EL (cell line): ENCODE measurements at places on chromosomes 5 and 9.
A peak's percentile ranks its signal among the peaks of the same experiment; 100 is the strongest.

DNA sequence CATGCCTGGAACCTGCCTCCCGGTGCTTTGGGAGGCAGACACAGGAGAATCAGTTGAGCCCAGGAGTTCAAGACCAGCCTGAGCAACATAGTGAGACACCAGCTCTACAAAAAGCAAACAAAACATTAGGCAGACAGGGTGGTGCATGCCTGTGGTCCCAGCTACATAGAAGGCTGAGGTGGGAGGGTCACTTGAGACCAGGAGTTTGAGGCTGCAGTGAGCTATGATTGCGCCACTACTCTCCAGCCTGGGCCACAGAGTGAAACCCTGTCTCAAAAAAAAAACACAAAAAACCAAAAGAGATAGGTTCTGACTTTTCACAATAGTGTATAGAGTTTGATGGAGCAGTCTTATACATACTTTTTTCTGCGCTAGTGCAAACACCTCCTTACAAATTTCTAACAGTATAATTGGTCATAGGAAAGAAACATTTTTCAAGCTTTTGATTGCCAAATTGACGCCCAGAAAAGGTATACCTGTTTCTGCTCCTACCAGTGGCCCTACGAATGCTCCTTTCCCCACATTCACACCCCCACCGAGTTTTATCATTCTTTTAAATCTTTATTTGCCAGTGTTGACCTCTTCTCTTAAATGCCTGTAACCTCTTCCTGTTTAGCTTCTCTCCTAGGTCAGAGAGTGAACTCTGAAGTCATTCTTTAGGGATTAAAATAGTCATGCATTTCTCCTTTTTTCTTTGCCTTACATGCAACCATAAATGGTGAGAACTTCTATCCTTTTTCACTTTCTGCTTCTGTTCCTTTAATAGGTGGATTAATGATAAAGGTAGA, 7.5 kb downstream of the DOCK8 start:
- DNase-seq: no peak

GRCh38 chr5:27727254-27727653, 688.9 kb upstream of the CDH9 start:
- no peak for DNase-seq

- DNase-seq: no peak
Measured at GRCh38 chr9:27861887-27862286, 288.6 kb upstream of the C9orf72 start.

DNA sequence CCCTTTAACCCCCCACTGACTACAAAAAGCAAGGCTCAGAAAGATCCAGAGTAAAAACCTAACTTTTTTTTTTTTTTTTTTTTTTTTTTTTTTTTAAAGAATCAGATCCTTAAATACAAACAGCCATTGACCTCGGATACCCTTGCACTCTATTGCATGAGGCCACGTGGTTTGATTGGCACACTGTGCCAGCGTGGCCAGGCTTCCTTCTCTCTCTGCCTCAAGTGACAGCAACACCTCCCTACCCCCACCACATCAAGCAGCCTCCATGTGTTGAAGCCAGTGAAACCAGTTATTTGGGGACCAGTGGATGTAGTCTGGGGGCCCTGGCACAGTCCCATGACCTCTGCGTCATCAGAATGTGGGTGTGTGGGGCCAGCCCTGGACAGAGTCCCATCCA, 71.4 kb downstream of the OTULIN start:
- DNase-seq: no peak

- no peak for DNase-seq
Measured at GRCh38 chr5:108523360-108523759, 141.5 kb upstream of the FBXL17 start.

- no peak for DNase-seq
Measured at GRCh38 chr9:136081113-136081825, 13.8 kb downstream of the NACC2 start.

DNA sequence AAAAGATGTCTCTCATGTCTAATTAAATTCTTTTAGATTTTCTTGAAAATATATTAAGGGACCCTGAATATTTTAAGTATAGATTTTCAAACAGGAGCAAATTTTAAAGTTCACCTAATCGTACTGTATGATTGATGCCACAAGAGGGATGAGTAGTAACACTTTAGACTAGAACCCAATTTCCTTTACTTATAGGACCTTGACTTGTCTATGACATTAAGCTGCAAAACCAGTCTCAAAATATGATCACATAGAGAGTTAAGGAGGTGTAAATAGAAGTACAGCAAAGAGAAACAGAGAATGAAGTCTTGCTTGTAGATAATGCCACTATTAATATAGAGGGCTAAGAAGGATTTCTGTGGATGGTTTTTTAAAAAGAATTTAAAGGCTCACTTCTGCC, 312.9 kb upstream of the PRR16 start:
- no peak for DNase-seq

DNA sequence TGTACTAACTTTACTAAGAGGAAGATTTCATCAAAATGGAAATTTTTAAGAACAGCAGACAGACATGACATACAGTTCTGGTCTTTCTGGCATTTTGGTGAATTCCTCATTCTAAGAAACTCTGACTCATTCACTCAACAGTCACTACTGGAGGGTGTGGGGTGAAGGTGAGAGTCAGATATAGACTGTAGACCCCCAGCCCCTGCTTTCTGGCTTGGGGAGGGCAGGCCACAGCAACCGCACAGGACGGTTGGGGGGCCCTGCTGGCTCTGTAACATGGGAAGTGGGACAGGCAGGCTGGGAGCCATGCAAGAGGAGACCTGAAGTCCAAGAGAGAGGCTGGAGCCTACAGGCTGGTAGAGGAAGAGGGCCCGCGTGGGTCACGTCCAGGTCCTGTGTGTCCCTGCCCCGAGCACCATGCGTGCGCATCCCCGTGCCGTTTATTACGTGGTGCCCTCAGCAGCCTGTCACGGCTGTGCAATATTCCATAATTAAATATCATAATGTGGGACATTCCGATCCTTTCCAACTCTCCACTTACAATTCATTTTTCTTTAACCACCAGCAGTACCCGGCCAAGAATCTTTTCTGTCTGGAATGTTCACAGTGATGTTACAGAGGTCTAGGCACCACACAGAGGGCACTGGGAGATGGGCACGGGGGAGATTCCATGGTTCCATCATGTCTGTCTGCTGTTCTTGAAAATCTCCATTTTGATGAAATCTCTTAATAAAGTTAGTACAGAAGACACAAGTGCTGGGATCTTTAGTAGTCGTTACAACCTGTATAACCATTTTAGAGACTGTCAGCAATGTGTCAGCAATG, 75.5 kb downstream of the SEMA4D start:
- peak; percentile 66 for DNase-seq

DNA sequence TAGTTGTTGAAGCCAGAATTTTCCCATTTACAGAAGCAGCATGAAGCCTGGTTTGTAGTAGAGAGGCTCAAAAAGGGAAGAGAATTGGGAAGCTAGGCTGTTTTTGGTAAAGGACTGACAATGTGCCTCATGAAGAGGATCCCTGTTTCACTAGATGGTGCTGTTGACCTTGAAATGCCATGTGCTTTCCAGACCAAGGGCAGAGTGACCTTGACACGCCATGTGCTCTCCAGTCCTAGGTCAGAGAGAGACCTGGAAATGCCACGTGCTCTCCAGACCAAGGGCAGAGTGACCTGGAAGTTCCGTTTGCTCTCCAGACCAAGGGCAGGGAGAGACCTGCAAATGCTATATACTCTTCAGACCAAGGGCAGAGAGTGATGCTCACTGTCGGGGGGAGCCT, 32.0 kb downstream of the UNC13B start:
- no peak for DNase-seq

DNA sequence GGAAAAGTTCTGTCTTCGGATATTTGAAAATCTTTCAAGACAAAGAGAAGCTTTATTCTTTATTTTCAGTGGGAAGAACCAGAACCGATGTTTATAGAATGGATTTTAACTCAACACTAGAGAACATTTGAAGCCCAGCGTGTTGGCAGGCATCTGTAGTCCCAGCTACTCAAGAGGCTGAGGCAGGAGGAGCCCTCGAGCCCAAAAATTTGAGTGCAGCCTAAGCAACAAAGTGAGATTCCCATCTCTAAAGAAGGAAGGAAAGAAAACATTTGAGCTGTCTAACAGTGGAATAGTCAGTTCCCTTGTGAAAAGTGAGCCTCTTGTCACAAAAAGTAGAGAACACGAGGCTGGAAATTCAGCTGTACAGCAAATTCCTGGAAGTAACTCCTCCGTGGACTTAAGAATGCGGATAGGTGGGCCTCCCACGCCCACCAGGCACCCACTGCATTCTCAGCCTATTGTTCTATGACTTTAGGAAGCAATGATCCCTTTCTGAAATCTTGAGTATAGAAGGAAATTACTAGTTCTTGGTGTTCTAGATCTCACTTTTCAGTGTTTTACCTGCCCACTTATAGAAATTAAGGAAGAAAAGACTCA, 2.3 kb upstream of the PTPDC1 start:
- DNase-seq: no peak

DNA sequence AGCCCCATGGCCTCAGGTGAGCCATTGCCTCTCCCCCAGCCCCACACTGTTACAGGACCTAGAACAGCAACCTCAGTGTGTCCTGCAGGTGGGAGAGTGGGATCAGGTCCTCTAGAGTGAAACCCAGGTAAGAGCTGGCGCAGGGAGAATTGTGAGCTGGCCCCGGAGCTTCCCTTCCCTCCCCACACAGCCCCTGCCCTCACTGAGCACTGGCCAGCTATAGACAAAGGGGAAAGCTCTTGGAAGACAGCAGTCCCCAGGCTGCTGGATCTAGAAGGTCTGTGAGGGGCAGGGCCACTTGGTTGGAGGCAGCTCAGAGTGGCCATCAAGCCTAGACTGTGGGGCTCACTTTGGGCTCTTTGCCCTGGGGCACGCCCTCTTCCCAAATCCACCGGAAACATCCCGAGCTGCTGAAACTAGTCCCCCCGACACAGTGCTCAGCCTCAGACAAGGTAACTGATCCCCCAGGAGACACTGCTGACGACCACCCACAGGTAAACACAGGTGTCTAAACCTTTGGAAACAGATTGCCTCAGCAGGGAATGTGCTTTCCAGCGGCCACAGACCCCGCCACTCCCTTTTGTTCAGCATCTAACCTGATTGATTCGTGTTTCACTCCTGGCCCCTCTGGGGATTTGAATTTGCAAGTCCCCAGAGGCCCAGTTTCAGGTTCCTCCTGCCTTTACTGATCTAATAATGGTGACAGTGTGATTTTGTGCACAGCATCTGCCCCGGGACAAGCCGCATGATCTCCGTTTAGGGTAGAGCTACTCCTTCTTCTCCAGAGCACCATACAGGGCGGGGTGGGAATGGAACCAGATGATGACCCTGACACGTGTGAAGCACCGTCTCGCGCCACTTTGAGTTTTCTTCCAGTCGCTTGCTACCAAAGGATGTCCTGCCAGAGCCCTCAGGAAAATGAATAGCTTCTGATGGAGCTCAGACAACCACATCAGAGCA, 42.2 kb upstream of the ADAMTS2 start:
- no peak for DNase-seq

GRCh38 chr5:160921423-160922285, 69.6 kb upstream of the ATP10B start:
- DNase-seq: no peak

GRCh38 chr5:56479696-56480077, 246.6 kb upstream of the ANKRD55 start:
- no peak for DNase-seq

- DNase-seq: no peak
Measured at GRCh38 chr5:96690861-96691260, 28.7 kb downstream of the CAST start.

- no peak for DNase-seq
Measured at GRCh38 chr5:111147502-111147901, 55.4 kb downstream of the WDR36 start.

GRCh38 chr9:70389621-70390266, 24.7 kb downstream of the KLF9 start:
- DNase-seq: no peak

DNA sequence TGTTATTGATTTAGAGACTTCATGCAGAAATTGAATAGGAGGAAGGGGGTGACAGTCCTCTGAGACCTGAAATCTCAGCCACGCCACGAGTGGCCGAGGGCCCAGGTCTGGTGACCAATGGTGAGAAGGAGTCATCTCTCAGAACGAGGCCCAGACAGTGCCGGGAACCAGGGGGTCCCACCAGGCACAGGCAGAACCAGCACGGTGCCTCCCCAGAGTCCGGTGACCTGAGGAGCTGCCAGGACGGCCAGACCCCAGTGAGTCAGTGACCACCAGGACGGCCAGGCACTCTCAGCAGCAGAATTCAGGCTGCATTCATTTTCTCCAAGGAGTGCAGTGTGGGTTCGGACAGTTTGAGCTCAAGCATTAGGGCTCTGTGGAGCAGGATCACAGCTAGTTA, 43.8 kb upstream of the NKD2 start:
- no peak for DNase-seq

DNA sequence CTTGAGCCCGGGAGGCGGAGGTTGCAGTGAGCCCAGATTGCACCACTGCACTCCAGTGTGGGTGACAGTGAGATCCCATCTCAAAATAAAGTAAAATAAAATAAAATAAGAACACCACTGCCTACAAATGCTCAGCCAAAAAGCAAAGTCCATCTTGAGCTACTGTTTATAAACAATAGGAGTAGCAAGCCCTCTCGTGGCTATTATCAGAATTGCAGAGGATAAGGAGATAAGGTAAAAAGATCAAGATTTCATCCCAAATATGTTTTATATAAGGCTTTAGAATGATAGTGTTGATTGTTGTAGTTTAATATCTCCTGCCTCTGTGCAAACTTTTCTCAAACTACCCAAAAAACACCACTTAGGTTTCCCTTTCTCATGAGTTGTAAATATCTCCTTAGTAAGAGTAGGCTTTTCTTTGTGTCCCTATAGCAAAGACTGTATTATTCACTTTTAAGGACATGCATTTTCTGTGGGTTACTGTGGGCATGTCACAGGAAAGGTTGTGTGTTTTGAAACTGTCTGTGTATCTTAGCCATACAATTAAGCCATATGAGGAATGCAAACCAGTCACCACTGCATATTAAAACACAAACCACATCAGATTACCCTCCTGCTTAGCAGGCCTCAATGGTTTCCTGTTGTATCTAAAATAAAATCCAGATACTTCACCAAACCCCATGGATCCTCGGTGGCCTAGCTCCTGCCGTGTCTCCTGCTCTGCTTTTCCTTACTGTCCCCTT, 31.8 kb upstream of the CKS2 start:
- DNase-seq: peak; percentile 63

GRCh38 chr9:129486756-129487657, 133.9 kb downstream of the C9orf50 start:
- peak; percentile 86 for DNase-seq

DNA sequence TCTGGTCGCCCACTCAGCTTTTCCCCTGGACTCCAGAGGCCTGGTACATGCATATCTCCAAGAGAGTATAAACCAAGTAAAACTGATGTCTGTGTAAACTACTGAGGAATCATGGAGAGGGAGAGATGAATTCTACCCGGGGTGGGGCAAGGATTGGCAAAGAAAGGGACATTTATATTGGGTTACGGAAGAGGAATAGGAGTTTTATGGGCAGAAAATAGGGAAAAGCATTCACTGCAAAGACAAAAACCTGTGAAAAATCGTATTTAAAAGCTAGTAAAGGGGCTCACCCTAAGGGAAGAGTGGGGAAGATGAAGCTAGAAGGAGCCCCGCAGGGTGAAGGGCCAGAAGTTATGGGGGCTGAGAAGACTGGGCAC, 248.0 kb upstream of the KLF4 start:
- DNase-seq: no peak
